AG04450 (cell line): ENCODE measurements at places on chromosomes 4 and X. TPM values are rescaled to one million over a fixed set of nuclear protein-coding genes. Genes with fewer than 3 reads are reported as not detected.

DNA sequence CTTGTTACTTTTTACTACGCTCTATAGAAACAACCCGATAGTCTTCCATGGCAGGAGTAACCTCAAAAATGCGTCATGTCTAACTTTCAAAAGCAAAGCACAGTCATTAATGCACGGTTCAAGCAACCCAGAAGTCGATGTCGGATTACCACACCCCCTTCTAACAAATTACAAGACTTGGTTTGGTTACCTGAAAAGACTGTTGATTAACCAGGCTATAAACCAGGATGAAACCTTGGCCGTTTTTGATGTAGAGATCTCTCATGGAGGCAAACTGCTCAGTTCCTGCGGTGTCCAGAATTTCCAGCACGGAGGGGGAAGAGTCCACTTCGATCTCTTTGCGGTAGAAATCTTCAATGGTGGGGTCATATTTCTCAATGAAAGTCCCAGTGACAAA is 2.4 kb downstream of the RAP2C start:
- DNase-seq = no peak

DNA sequence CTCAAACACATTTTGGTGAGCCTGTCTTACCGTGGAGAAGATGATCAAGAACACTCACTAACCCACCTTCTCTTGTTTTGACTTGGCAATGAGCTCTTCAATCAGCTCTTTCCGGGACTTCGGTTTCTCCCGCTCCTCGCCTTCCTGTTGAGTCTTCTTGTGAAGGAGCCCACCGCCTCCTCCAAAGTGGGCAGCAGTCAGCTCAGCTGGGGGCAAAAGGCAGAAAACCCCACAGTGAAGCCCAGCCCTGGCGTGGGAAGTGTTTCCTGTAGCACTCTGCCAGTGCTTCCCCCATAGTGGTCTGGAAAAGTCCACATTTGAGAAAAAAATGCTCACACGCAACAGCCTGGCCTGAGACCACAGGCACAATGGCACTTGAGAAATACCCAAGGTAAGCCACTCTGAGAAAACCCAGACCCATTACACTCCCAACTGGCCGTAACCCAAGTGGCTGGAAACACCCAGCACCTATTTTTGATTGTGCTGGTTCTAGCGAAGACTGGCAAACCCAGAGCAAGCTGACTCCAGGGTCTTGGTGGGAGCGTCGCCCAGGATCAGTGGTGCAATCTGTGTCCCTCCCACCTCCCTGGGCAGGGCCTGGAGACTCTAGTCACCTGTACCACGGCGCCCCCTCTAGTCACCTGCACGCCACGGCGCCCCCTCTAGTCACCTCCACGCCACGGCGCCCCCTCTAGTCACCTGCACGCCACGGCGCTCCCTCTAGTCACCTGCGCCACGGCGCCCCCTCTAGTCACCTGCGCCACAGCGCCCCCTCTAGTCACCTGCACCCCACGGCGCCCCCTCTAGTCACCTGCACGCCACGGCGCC is 8.6 kb downstream of the NOP14 start:
- DNase-seq = no peak

GPRASP1 gene
- 2.2 and 2.7 TPM in 2 replicates for polyA plus RNA-seq

DNA sequence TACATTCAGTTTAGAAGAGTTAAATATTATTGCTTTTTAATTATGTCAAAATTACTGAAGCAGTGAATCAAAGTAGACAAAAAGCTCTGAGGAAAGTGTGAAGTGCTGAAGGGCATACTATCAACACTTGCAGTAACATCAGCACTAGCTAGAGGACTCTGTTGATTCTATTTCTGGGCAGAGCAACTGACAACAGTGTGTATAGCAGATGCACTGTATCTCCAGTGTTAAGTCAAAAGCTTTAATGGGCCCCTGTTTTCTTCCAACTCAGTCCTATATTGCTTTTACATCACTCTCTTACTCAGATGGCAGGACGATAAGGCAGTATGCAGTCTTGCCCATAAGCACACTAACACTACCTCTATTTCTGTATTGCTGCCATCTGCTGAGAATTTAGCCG is 435.2 kb upstream of the AMOT start:
- DNase-seq = no peak

GRCh38 chr4:169650227-169650936 is 30.0 kb downstream of the CLCN3 start:
- no peak for DNase-seq

GRCh38 chrX:22097012-22097694 is 65.0 kb downstream of the PHEX start:
- DNase-seq = peak; percentile 67

ZFP42 gene
- polyA plus RNA-seq = 0.05 and 0.07 TPM in 2 replicates

GRCh38 chr4:121728066-121728465 is 31.3 kb upstream of the ANXA5 start:
- no peak for DNase-seq

- no peak for DNase-seq
Observed at GRCh38 chr4:109444182-109444844, 10.7 kb downstream of the SEC24B start.

SPANXD gene
- polyA plus RNA-seq = not detected in 2 replicates

- DNase-seq = no peak
Observed at GRCh38 chrX:40094900-40095582, 2.7 kb downstream of the BCOR start.

DNA sequence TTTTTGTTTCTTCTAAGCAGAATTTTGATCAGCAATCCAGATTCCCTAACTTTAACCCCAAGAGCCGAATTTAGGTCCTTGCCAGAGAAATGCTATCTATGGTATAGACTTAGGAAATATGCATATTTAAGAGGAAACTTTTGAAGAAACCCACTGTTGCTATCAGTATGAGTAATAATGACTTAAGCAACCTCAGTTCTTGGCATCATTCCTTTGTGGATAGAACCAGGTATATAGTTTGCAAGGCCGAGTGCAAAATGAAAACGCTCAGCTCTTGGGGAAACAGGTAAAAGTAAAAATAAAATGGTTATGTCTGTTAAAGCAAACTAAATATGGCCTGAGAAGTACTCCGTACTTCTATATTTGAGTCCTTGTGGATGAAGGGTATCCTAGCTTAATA is 78.1 kb downstream of the ARSF start:
- no peak for DNase-seq

- DNase-seq = no peak
Observed at GRCh38 chr4:15381806-15382338, 46.0 kb upstream of the C1QTNF7 start.

FDCSP gene
- polyA plus RNA-seq = not detected in 2 replicates

DNA sequence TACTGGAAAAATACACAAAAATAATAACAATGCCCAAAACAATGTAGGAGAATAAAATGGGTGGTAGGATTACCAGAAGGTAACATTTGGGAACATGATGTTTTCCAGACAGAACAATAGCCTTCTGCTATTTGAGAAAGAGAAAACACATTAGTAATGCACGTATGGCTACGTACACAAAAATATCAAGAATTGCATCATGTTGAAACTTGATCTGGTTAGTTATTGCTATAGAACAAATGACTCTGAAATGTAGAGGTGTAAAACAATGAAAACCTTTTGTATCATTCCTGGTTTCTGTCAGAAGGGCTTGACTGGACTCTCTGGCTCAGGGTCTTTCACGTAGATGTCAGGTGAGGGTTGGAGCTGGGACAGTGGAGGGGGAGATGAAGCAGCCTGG is 1040.0 kb downstream of the FAT4 start:
- DNase-seq = no peak

- DNase-seq = no peak
Observed at GRCh38 chr4:121030131-121030530, 42.2 kb downstream of the NDNF start.

- DNase-seq = no peak
Observed at GRCh38 chr4:41746025-41746439, 2.5 kb downstream of the PHOX2B start.

DNA sequence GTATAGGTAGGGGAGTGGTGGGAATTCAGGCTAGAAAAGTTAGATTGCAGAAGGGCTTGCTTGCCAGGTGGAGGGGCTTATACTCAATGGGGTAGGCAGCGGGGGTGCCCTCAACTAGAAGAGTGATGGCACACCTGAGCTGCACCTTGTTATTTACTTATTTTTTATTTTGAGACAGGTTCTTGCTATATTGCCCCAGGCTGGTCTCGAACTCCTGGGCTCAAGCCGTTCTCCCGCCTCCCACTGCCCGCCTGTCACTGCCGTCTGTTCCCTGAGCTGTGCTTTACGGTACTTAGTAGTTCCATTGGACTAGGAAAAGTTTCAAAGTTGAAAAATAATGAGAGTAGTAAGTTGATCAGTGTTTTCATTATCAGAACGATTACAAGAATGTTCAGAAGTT is 2.0 kb downstream of the ZFX start:
- no peak for DNase-seq

ZNF732 gene
- polyA plus RNA-seq = 0.04 and 0.12 TPM in 2 replicates

GRCh38 chr4:996030-996996 is 3.1 kb upstream of the SLC26A1 start:
- no peak for DNase-seq

DNA sequence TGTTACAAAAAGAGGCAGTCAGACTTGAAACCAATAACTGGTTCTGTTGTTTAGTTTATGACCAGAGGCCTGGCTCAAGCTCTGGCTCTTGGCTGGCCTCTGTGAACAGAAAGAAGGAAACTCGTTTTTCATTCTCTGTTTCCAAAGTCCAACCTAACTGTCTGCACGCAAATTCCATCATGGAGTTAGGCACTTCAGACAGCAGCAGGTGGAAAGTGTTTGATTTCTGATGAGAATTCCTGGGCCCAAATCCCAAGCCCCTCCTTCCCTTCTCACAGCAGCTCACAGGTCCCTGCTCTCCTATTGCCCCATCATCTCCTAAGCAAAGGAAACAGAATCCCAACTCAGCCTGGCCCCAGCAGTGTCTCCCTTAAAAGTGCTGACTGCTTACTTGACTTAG is 42.8 kb upstream of the FGF16 start:
- no peak for DNase-seq

DNA sequence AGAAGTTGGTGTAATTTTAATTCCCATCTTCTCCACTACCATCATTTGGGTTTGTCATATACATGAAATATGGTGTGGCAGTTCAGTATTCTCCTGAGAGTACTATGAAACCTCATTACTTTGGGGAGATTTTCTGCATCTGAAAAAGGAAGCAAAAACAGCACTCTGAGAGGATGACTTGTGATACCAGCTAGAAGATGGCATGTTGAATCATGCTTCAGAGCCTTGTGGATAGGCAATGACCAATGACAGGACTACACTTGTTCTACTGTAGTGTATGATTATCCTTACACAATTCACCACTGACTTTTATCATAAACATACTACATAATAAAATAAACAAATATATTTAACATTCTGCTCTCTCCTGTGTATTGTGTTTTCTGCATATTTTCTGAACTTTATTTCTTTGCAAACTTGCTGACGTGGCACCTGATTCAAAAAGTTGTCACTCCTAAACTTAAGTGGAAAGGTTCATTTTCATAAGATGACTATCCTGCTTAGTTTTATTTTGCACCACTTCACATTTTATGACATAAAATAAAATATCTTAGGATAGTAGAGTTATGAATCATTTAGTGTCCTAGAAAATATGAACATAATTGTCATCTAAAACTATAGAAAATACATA is 991.3 kb downstream of the FSTL5 start:
- DNase-seq = no peak

DNA sequence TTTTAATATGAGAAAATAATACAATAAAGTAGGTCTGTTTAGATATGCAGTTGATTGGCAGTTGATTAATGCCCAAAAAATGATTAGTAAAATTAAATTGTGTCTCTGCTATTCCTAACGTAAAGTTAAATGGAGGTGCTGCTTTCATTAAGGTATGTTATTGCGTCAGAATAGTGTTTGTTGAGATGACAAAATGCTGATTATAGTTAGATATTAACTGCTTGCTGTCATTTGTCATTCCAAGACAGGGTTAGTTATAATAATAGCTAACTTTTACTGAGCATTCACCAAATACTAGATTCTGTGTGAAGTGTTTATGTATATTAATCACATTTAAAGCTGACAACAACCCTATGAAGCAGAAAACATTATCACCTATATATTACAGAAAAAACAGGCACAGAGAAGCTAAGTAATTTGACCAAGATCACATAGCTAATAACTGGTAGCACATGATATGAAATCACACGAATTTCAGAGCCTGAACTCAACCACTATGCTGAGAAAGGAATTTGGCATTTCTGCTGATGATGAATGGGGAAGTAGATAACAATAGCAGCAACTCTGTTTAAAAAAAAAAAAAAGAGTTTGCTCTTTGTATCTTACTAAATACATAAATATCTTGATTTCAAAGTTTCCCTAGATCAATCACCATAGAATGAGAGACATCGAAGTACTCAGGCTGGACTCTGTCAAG is 59.7 kb upstream of the WDR44 start:
- DNase-seq = no peak

GRCh38 chr4:77158487-77158861 is 1.5 kb downstream of the CCNG2 start:
- DNase-seq = no peak

BEND4 gene
- polyA plus RNA-seq = not detected in 2 replicates

ITM2A gene
- polyA plus RNA-seq = not detected in 2 replicates

TRIM75 gene
- not detected in 2 replicates for polyA plus RNA-seq

PRSS12 gene
- polyA plus RNA-seq = 142 and 155 TPM in 2 replicates

GRCh38 chr4:129240816-129241215 is 144.9 kb downstream of the C4orf33 start:
- DNase-seq = no peak

GRID2 gene
- polyA plus RNA-seq = not detected in 2 replicates

DNA sequence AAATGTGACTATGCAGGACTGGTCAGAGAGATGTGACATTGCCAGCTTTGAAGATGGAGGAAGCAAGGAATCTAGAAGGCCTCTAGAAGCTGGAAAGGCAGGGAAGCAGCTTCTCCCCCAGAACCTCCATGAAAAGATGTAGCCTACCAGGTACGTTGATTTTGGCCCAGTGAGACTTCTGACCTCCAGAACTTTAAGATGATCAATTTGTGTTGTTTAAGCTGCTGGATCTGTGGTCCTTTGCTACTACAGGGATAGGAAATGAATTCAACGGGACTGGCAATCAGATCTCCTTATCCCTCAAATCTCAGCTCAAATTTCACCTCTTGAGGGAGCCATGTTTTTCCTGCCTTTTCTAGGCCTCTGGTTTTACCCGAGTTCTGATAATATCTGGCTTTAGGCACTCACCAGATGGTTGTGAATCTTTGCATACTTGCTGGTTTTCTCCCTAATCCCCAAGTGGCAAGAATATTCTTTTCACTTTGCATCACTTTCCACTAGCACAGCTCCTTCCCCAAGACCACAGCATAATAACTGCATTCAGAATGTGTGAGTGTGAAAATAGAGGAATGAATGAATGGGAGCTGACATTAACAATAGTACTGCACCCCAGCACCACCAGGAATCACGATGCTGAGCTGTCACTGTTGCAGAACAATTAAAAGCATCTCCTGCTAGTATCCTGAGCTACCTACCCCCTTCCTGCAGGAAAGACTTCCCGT is 25.5 kb upstream of the TMSB4X start:
- DNase-seq = no peak

DNA sequence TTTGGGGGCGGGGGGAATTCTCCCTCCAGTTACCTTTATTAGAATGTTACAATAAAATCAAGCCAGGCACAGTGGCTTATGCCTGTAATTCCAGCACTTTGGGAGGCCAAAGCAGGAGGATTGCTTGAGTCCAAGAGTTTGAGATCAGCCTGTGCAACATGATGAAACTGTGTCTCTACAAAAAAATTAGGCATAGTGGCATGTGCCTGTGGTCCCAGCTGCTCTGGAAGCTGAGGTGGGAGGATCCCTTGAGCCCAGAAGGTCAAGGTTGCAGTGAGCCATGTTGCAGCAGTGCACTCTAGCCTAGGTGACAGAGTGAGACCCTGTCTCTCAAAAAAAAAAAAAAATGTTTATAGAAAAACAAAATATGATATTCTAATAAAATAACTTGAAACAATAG is 5.3 kb upstream of the UBE2D3 start:
- no peak for DNase-seq
